ENCODE measurements at places on chromosomes 13 and 19. TPM values are rescaled to one million over a fixed set of nuclear protein-coding genes. Genes with fewer than 3 reads are reported as not detected.

IRS2 gene
- total RNA-seq: 41.1 TPM

PSG2 gene
- total RNA-seq: not detected

CGB8 gene
- total RNA-seq: not detected

KLF5 gene
- 70.1 TPM for total RNA-seq
